ENCODE measurements at places on chromosomes 6 and 20.
A peak's percentile ranks its signal among the peaks of the same experiment; 100 is the strongest.

- no peak for DNase-seq
Measured at GRCh38 chr6:137717074-137718073, 149.7 kb upstream of the TNFAIP3 start.

- DNase-seq = no peak
Measured at GRCh38 chr6:45487645-45488044, 109.9 kb upstream of the SUPT3H start.

DNA sequence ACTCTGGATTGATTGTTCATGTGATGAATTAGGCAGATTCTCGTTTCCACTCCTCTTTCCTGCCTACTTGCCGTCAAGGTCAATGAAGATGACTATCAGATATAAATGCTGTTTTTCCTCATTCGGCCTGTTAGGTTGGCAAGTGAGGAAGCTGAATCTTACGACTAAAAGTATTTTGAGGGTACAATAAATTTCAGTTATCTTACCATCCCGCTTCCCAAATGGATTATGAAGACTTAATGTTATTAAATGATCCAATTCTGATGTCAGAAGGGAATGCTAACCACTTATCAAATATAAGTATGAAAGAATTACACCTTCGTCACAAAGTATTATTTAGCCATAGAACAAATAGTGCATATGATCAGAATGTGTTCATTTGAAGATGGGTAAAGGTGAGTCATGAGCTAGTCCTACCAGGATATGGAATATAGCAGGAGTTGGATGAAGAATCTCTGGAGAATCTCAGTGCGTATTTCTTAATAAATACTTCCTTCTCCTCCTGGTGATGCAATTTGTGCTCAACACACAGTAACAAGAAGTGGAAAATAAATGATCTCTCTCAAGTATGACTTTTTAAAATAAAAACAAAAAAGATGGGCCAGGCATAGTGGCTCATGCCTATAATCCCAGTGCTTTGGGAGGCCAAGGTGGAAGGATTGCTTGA, 4.6 kb downstream of the GPLD1 start:
- DNase-seq = no peak

- DNase-seq = peak; percentile 85
Measured at GRCh38 chr6:119129148-119129967, 50.9 kb upstream of the FAM184A start.

DNA sequence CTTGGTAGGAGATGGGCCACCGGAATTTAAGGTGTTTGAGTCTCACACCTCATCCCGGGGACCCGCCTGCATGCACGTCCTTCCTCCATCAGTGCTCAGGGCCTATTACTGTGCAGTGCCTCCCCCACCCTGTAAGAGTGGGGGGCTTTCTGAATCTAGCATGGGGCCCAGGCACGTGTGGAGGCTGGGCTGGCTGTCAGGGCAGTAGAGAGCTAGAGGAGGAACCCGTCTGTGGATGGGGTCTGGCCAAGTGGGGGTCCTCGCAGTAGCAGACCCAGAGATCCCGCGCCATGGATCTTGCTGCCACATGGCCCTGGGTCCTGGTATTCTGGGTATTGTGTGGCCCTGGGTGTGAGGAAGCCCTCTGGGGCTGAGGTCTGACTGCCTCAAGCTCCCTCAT, 42.9 kb downstream of the SRC start:
- DNase-seq = no peak

DNA sequence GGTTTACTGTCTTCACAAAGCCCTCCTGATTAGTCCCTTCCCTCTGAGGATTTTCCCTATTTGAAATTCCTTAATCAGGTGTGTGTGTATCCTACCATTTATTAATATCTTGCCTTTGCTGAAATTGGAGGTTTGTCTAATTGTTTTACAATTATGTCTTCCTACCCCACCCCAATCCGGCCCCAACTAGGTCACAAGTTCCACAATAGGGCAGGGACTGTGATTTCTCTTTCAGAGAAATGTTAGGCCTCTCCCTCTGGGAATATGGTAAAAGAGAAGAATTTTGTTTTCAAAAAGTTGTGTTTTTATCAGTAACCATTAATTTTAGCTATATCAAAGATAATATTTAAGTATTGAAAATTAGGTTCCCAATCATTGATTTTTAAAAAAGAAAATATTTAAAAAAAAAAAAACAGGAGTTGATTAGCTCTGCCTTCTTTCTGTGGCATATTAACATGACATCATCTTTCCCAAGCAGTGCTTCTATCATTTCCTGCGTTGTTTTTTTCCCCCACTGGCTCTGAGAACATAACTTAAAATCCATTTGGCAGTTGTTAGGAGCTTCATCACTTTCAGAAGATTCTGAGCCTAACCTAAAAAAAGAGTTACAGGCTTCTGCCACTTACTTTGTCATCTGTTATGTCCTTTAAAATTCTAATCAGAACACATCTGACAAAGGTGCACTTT, 36.1 kb downstream of the BLOC1S5 start:
- DNase-seq = peak; percentile 67

DNA sequence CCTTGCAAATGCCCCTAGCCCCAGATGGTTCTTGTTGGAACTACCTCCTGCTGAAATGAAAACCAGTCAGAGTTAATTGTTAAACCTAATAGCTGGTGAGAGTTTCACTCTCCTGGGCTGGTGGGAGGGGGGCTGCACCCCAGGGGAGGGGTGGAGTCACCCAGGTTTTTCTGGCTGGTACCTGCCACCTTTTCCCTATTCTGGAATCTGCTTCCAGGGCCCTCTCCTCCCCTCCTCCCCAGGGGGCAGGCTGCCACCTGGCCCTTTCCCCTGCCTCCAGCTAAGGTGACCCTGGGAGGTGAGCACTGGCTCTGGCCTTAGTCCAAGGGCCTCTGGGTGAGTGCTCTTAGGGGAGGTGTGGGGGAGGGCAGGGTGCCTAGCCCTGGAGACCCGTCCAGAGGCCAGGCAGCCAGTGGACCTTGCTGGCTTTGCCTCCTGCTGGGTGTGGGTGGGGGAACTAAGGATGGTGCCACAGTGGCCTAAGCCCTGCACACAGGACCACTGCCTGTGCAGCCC, 48.8 kb upstream of the EPB41L1 start:
- no peak for DNase-seq

GRCh38 chr20:60968853-60969720, 283.0 kb upstream of the CDH4 start:
- no peak for DNase-seq

GRCh38 chr6:115514656-115515055, 546.0 kb downstream of the FRK start:
- peak; percentile 0 for DNase-seq

DNA sequence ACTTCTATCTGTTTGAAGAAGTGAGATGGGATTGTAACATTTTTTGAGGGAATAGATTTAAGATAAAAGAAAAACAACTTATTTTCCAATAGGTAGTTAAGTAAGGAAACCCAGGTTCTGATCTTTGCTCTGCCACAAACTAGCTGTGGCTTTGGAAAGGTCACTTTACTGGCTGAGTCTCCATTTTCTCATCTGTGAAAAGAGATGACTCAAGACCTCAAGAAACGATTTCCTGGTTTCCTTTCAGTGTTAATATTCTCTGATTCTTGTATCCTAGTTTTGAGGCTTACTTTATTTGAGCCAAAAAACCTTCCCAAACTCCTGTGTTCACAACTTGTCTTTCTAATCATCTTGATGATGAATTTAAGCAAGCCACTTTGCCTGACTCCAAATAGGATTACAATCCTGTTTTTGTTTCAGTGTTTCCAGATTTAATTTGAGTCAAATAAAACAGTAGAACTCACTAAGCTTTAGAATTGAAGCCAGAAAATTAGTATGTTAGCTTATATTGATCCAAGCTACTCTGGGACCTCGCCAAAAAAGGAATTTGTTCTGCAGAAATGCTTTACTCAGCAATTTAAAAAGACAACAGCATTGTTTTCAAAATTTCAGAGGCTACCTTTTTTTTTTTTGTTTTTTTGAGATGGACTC, 51.1 kb downstream of the ENPP1 start:
- DNase-seq = peak; percentile 16

DNA sequence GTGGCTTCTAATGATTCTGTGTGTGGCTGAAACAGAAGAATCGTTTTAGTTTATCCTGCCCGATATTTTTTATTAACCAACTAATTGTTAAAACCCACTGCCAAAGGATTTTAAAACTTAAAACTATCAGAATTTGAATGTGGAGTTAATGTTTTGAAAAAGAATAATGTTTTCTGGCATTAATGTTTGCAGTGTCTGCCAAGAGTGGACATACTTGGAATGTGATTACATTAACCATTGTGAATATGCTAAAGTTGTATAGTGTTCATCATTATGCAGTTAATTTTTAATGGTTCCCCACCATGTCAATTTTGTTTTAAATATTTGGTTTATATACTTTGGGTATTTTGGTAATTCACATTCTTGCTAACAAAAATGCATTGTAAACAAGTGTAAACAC, 24.4 kb downstream of the DCBLD1 start:
- no peak for DNase-seq

DNA sequence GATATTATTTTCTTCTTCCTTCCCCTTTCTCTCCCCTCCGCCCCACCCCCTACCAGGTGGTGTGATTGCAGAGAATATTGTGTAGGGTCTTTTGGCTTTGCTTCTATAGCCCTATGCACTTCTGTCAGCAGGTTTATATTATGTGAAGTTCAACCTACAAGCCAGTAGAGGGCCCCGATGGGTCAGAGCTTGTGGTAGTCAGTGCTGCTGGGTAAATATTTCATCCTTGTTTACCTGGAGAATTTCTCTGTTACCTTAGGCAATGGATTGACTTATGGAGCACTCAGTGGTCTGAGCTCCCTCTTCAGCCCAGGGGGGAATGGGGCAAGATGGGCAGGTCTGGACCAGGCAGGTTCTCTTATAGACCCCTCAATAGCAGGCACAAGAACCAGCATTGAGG, 720.9 kb downstream of the GRIK2 start:
- no peak for DNase-seq

GRCh38 chr20:44304383-44304782, 6.6 kb downstream of the FITM2 start:
- DNase-seq = no peak

DNA sequence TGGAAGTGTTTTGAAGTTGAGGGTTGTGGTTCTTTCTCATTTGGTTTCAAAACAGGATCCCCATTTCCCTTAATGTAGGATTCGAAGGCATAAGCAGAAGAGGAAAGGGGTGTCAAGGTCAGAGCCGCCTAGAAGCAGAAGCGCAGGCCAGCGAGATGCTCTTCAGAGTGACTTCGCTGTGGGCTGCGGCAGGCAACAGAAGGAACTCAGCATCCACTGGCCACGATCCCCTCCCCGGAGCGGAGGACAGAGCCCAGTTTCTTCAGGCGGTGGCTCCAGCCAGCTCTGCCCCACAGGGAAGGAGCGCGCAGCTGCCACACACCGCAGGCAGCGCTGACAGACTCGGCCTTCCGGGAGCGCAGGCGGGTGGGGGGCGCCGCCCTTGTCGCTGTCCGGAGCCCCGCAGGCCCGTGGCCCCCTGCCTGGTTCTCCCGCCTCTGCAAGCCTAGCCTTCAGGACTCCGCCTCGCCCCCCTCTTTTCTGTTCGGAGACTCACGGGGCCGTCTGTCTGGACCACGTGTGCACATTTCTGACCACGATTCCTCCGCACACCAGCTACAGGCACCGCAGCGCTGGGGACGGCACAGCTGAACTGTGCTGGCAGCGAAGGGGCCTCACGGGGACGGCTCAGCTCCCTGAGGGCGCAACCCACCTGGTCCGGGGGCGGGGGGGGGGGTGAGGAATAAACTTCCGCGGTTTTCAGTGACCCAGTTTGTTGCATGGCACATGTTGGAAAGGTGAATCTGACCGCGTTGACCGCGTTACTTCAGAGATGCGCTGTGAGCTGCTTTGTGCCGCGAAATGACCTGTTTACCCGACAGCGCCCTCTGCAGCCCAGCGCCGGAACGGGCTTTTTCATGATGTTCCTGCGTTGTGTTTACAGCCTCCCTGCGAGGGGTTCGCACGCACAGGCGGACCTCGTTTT, 26.1 kb downstream of the TTLL2 start:
- DNase-seq = peak; percentile 57

GRCh38 chr6:14771016-14771415, 474.9 kb upstream of the JARID2 start:
- no peak for DNase-seq

GRCh38 chr6:2376429-2377355, 131.3 kb upstream of the GMDS start:
- no peak for DNase-seq

DNA sequence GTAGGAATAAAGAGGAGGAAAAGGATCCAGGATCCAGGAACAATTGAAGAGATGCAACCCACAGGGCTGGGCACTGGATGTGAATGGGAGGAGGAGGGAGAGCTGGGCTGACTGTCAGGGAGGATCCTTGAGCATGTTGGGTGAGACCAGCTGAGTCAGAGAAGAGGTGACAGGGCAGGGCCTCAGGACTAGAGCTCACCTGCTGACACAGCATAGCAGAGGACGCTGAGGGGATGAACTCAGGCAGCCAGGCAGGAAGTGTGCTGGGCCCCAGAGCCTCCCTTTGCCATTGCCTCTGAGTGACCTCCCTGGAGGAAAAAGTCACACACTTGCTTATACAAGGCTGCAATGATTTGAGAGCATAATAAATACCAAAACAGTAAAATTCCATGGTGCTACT, 72.3 kb downstream of the ZNF133 start:
- no peak for DNase-seq

- peak; percentile 0 for DNase-seq
Measured at GRCh38 chr6:55141611-55142010, 32.7 kb upstream of the HCRTR2 start.

- no peak for DNase-seq
Measured at GRCh38 chr6:134690048-134690447, 259.9 kb downstream of the ALDH8A1 start.

- peak; percentile 69 for DNase-seq
Measured at GRCh38 chr20:36543184-36544133, 2.1 kb downstream of the MYL9 start.
